ENCODE measurements at places on chromosomes 5 and 9.

- no peak for DNase-seq
Observed at GRCh38 chr9:93093877-93094657, 1.9 kb upstream of the CARD19 start.

GRCh38 chr9:69070201-69070600, 34.6 kb downstream of the FXN start:
- DNase-seq: no peak

DNA sequence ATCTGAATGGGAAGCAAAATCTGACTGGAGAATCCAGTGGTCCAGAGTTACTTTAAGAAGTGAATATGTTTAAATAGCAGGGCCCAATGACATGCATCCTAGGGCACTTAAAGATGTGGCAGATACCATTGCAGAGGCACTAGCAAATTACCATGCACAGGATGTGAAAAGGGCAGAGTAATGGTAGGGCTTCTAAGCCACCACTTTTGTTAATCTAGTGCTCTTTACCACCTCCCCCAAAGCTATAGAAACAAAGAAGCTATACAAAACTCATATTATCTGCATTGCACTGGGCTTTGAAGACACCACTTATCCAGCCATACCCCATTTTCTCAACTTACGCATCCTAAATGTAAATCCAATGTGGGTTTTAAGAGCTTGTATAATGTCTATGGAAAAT, 81.2 kb downstream of the ZCCHC7 start:
- no peak for DNase-seq

DNA sequence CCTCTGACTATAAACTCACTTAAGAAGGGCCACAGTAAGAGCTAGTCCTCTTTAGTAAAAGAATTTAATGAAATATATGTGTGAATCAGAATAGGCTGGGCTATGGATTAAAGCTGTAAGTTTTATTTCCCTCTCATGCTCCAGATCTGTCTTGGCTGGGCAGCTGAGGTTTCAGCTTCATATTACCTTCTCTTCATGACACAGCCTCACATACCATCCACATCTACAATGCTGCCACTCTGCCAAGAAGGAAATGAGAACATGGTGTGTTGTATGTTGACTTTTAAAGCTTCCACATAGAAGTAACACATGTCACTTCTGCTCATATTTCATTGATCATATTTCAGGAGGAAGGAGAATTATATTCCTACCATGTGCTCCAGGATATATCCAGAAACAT, 776.0 kb upstream of the ACO1 start:
- no peak for DNase-seq

DNA sequence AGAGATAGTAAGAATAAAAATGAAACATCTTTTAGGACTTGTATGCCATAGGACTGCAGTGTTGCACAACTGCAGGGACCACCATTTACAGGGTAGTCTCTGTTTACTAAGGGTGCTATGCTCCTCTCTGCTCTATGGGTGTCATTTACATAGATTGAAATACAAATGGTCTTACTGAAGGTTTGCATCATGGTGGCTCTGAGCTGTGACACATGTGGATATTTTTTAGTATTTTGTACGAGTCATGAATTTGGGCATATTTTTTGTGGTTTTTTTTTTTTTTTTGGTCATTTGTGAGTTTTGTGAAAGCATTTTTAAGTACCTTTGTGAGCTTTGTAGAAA, 47.4 kb downstream of the CSNK1G3 start:
- DNase-seq: no peak

DNA sequence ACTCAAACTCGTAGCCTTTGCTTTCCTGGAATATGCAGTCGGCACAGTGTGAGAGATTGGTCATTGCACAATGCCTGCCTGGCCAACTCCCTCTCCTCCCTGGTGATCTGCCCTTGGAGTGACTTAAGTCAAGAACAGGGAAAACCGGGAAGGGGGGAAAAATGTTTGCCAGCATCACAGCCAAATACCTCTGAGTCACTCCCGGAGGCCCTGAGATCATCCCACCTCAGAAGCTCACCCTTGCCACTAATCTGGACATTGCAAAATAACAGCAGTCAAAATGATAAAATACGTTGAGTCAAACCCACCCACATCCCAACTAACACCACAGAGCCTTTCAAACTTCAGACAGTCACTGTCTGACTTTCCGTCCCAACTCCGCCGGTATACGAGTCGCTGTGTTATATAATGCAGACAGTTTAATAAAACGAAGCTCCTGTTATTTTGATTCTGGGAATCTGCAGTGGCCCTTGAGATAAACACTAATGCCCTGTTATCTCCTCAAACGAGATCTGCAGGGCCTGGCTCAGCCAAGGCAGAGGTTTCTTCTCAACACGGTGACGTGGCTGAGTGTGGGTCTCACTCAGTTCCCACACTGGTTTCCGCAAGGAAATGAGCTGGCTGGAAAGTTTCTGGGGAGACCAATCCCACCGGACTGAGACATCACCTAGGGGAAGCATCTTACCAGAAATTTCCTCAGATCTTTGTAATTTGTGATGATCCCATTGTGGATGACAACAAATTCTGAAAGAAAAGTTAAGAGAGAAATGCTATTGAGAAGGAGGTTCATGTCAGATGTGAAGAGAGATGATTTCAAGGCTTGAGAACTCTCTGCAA, 22.1 kb downstream of the GFPT2 start:
- DNase-seq: no peak

DNA sequence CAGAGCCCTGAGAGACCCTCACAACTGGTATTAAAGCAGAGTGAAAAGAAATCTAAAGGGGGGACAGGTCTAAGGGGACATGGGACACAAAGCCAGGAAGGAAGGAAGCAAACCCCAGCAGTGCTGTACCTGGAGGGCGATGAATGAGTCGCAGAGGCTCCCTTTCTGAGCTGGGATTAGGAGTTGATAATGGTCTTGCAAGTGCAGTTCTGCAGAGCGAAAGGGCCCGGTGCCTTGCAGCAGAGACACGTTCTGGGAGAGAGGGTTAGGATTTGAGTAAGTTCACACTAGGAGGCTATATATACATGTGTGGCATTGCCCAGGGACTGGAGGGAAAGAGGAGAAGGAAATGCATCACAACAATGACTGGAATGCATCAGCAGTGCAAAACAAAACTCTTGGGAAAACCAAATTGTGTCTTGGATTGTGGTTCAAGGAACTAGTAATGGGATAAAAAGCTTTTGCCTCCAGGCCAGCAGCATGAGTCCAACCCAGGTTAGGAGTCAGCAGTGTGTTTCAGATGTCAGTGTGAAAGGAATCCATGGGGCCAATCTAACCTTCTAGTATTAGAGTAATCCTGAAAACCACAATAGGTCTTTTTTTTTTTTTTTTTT, 38.8 kb upstream of the LIFR start:
- DNase-seq: no peak

GRCh38 chr5:39299962-39300361, 64.3 kb downstream of the C9 start:
- DNase-seq: no peak

- DNase-seq: no peak
Observed at GRCh38 chr9:121216271-121216805, 14.7 kb upstream of the RAB14 start.

- DNase-seq: no peak
Observed at GRCh38 chr5:10278658-10279279, 28.7 kb downstream of the CCT5 start.

DNA sequence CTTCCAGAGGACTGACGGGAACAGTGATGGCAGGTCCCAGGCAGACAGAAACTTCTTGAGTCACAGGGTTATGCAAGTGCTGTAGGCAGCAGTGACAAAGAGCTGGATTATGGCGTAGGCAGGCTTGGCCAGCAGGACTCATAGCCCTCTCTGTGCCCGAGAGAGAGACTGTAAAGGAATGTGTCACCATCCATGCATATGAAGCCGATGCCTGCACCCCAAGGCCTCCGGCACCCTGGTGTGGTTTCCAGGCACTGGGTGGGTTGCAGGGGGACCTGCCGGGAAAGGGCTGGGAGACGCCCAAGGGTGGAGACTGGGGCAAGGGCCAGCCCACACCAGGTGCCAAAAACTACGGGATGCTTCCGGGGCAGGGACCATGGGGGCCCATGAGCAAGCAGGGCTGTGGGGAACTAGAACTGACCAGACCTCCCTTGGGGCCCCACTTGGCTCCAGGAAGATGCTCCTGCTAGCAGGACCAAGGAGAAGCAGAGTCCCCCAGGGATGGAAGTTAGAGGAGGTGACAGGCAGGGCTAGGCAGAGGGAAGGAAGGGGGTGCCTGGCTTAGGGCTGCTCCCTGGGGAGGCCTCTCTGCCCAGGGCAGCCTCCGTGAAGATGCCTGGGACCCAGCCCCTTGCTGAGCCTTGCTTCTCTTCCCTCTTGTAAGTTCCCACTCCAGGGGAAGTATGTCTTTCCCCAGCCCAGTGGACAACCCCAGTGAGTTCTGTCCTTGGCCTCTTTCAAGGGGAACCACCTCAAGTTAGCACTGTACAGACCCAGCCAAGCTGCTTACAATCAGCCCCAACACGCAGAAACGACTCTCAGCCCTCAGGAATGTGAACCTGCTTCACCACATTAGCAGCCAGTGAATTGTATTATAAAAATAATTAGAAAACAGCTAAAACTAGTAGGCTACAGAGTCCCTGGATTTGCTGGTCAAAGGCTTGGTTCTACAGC, 10.5 kb upstream of the IPPK start:
- no peak for DNase-seq

DNA sequence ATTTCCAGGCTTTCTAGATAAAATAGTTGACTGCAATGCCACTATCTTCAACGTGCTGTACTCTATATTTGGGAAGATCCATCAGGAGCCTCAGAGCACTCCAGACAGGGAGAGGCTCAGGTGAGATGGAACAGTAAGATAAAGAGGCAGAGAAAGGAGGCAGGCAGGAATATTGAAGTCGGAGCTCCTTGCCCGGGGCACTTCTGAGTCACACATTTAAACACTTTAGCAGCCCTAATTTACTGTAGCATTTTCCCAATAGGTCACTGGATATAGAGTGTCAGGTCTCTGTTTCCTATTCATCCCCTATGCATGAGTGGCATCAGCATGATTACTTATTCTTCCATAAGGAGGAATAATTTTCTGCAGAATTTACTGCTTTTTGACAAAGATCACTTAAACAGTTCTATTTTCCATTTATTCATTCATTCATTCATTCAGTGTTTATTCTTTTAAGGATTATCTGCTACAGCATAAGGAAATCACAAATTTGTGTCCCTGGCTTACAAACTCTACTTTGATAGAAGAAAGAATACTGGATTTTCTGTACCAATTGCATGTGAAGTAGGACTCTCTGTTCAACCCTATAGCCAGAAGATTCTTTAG, 170.7 kb downstream of the MAPKAP1 start:
- DNase-seq: no peak

GRCh38 chr9:77421506-77422265, 226.4 kb downstream of the GNA14 start:
- DNase-seq: no peak

DNA sequence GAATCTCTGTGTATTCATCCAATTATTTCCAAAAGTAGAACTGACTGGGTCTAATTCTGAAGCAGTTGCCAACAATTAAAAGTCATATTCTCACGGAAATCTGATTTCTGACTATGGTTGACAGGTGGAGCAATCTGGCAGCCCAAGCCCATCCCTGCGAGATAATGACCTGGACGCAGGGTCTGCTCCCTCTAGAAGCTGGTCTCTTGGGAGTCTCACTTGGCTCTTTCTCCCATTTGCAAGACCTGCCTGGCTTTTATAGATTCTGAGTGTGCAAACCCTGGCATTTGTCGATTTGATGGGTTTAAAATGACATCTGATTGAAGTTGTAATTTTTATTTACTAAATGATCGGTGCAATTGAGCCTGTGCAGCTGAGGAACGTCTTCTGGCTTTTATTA, 49.4 kb upstream of the NEURL1B start:
- no peak for DNase-seq

GRCh38 chr5:168366116-168366515, 74.7 kb downstream of the WWC1 start:
- DNase-seq: no peak

DNA sequence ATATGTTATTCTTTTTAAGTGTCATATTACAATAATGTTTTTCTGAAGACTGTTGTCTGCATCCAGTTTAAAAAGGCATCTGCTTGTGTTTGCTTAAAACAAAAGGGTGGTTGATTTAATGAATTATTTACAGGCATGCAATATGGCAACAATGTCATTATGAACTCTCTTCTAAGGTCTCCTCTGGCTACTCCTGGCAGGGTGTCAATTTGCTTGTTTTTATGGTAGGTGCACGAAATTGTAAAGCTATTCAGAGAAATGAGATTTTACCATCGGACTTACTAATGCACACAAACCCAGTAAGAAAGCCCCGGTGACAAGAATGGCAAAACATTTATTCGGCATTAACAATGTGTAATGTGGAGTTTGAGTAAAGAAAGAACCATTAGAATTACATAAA, 539.8 kb upstream of the ZNF608 start:
- DNase-seq: no peak

DNA sequence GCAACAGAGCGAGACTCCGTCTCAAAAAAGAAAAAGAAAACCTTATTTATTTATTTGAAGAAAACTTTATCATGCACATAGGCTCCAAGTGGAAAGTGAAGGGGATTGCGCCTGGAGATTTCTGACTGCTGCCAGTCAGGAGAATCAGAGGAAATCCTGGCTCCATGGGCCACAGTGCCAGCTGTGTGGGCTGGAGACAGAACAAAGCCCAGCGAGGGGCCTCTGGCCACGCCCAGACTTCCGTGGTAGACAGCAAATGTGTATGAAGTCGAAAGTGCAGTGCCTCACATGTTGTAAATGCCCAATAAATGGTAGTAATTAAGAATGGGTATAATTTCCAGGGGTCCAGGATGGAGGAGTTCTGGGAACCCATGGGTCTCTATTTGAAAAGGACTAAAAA, 75.8 kb upstream of the WWC1 start:
- DNase-seq: no peak

DNA sequence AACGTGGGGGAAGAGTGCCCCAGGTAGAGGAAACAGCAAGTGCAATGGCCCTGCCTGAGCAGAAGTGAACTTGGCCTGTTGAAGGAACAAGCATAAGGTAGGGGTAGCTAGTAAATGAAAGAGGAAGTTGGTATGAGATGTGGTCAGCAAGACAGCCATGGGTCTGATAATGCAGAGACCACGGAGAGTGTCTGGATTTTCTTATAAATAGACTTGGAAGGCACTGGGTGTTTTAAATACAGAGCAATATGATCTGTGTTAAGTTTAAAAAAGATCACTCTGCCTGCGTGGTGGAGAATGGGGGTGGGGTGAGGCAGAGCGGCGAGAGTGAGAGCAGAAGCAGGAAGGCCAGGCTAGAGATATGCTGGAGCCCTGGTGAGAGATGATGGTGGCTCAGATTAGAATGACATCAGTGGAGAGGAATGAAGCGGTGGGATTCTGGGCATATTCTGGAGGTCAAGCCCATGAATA, 4.2 kb downstream of the ADAM19 start:
- DNase-seq: no peak

- DNase-seq: no peak
Observed at GRCh38 chr5:75286211-75286773, 49.6 kb upstream of the ANKRD31 start.

GRCh38 chr9:80796632-80797031, 892.7 kb downstream of the TLE1 start:
- no peak for DNase-seq

GRCh38 chr9:93302586-93303257, 118.8 kb downstream of the WNK2 start:
- DNase-seq: peak; percentile 43

GRCh38 chr5:43631182-43631910, 28.4 kb downstream of the NNT start:
- DNase-seq: no peak

GRCh38 chr9:6144947-6145346, 70.7 kb upstream of the IL33 start:
- no peak for DNase-seq

- no peak for DNase-seq
Observed at GRCh38 chr5:74851684-74852353, 14.4 kb downstream of the FAM169A start.

- no peak for DNase-seq
Observed at GRCh38 chr5:119333421-119333851, 22.4 kb upstream of the TNFAIP8 start.

- DNase-seq: no peak
Observed at GRCh38 chr9:108933231-108933717, 650 bp downstream of the ELP1 start.
